ENCODE measurements at places on chromosomes 7 and 10.

- DNase-seq, result no peak
Observed at GRCh38 chr10:100782461-100783244, 37.3 kb downstream of the PAX2 start.

- no peak for DNase-seq
Observed at GRCh38 chr7:135763261-135763660, 14.6 kb upstream of the FAM180A start.

DNA sequence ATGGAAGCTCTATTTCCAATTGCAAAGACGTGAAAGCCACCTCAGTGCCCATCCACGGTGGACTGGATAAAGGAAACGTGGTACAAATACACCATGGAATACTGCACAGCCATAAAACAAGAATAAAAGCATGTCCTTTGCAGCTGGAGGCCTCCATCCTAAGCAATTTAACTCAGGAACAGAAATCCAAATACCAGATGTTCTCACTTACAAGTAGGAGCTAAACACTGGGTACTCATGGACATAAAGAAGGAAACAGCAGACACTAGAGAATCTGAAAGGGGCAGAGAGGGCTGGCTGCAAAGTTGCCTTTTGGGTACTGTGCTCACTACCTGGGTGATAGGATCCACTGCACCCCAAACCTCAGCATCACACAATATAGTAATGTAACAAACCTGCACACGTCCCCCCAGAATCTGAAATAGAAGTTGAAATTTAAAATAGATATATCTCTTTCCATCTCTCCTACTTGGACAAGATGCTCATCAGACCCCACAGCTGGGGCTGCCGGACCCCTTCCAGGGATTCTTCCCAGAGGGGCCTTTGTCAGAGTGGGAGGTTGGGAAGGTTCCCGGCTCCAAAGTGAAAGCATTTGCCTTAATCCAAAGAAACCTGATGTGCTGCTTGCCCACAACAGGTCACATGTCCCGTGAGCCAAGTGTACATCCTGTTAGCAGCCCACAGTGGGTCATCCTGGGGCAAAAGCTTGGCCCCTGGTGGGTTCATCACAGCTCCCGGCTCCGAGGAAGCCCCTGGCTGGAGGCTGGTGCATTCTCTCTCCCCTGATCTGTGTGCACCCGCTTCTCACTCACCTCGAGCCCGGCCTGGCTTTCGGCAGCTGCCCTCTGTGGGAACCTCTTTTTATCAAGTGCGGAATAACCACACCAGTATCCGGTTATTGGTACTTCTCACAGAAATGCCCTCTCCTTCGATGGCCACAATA, 172.3 kb upstream of the PPP2R2D start:
- DNase-seq, result no peak

GRCh38 chr7:76425156-76425555, 406 bp downstream of the ZP3 start:
- peak; percentile 16 for DNase-seq

GRCh38 chr10:49241385-49241784, 53.2 kb upstream of the TMEM273 start:
- no peak for DNase-seq

DNA sequence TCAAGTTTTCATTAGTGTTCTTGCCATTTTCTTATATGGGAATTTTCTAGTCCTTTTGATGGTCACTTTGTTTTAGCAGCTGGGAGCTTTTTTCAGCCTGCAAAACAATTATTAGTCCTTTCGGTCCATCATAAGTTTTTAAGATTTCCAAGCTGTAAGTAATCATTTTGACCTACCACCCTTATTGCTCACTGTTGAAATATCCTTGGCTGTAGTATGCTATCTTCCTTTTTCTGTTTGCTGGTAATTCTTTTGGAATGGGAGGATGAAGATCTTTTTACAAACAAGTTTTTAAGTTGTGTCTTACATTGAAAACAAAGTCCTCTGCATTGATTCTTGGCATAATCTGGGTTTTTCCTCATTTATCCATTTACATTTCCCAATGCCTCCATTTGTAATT, 24.0 kb downstream of the BZW2 start:
- no peak for DNase-seq

GRCh38 chr10:46091080-46091827, 45.2 kb upstream of the MSMB start:
- peak; percentile 31 for DNase-seq

DNA sequence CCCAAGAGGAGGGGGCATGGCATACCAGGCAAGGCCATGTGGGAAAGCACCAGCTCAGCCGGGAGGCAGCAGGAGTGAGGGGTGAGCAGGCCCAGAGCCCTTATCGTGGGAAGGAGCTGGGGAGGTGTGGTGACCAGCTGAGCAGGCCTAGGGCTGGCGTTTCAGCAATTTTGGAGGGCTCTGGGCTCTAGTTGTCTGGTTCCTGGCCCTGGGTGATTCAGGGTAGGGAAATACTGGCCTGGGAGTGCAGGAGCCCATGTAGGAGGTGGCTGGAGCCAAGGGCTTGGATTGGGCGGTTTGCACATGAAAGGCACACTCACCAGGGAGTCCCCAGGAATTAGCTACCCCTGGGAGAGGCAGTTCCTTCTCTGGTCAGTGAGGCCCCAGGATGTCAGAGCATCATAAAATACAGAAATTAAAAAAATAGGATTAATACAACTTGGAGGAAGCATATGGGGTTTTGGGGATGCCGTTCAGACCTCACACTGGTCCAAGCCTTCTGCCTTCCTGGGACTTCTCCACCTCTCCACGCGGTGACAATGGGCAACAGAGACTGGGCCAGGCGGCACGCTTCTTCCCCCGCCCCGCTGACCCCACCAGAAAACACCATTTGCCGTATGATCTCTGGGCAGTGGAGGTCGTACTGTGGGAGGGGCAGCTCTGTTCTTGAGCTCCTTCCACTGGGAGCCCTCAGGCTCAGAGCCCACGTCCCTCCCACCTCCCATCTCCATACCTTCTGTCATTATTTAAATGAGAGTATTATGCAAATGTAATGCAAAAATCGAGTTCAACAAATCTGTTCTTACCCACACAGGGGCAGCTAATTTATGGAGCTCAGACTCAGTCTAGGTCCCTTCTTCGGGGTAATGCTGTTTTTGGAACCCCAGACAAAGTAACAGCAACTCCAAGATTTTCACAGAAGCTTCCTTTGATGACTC, 133.0 kb upstream of the FAM20C start:
- DNase-seq, result no peak

DNA sequence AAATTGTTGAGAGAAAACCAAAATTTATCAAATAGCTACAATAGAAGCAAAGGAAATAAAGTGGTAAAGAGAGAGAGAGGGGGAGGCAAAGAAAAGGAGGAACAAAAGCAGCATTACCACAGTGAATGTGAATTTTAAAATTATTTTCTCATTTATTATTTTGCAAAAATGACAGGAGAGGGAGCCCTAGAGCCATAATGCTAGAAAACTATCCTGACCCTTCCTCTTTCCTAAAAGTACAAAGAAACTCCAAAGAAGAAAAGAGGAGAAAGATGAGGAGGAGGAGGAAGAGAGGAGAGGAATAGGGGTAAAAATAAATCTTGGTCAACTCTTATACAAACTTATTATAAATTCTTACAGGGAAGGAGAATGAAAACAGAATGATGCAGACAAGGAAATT, 921.5 kb downstream of the NRG3 start:
- DNase-seq, result no peak

DNA sequence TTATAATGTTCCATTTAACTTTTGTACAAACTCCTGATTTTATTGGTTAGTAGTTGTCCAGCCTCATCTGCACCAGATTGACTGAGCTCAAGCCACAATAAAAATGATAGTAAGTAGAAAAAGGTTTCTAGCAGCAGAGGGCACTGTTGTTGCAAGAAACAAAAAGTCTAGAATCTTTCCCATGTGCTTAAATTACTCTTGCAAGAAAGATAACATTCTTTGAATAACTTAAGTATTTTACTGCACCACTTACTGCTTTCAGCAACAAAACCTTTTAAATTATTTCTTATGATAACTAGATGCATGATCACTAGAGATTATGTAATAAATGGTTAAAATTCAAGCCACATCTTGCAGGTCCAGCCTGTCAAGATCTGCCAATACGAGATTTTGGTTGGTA, 27.0 kb downstream of the LMOD2 start:
- no peak for DNase-seq

GRCh38 chr10:86244297-86245014, 122.1 kb downstream of the GRID1 start:
- DNase-seq, result no peak

- no peak for DNase-seq
Observed at GRCh38 chr7:39095875-39096619, 118.3 kb downstream of the POU6F2 start.

DNA sequence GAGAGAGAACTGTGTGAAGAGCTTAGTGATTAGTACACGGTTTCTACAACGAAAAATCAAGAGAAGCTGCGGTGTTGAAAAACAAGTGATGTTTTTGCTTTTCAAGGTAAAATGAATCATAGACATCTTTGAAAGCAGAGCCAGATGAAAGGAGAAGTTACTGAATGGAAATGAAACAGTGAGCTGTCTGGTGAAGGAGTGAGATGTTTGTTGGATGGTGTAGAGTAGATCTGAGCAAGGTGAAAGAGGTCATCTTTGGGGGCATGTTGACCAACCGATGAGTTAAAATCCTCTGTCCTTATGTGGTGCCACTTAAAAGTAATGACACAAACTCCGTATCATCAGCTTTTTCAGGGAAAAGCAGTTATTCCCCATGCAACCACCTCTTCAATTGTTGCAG, 177.4 kb downstream of the CDCA7L start:
- no peak for DNase-seq

- DNase-seq, result no peak
Observed at GRCh38 chr7:25496476-25497368, 268.4 kb upstream of the NPVF start.

GRCh38 chr7:79420464-79420863, 33.0 kb downstream of the MAGI2 start:
- DNase-seq, result no peak

GRCh38 chr7:16223963-16224707, 197.2 kb downstream of the CRPPA start:
- DNase-seq, result no peak

DNA sequence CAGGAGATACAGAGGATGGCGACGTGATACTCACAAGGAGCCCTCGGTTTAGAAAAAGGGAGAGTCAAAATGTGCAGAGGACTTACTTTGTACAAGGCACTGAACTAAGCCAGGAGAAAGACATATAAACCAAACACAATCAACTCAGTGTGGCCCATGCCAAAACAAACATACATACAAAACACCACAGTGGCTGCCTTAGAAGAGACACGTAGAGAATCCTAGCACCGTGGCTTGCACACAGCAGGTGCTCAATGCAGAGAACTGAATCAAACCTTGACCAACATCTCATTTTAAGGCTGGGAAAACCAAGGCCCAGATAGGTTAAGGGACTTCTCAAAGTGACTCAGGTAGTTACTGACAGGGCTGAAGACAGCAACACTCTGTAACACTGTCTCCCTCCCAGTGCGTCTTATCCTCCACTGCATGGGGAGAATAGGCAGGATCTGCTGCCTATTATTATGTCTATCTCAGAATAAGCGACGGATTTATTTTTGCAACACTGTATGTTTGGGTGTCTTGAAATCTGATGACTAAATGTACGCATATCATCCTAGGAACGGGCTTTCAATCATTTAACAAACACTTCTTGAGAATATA, 11.0 kb downstream of the SORBS1 start:
- no peak for DNase-seq

DNA sequence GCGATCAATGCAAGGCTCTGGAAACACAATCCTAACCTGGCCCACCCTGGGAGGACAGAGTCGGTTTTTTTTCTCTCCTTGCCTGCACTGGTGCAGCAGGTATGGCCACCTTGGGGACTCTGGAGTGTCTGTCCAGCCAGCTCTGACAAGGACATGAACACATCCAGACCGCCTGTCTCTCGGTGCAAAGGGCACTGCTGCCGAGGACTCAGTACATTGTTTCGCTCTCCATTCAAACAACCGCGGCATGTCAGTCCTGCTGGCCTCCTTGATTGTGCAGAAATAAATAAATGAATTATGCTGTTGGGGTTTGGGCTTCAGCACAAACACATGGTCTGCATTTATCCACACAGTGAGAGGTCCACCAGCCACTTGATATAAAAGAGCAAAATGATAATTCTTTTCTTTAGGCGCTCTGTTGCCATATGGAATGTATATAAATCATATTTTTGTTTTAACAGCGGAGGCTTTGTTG, 565.2 kb downstream of the KCNMA1 start:
- DNase-seq, result no peak

GRCh38 chr10:1134156-1134555, 78.0 kb downstream of the WDR37 start:
- DNase-seq, result no peak

DNA sequence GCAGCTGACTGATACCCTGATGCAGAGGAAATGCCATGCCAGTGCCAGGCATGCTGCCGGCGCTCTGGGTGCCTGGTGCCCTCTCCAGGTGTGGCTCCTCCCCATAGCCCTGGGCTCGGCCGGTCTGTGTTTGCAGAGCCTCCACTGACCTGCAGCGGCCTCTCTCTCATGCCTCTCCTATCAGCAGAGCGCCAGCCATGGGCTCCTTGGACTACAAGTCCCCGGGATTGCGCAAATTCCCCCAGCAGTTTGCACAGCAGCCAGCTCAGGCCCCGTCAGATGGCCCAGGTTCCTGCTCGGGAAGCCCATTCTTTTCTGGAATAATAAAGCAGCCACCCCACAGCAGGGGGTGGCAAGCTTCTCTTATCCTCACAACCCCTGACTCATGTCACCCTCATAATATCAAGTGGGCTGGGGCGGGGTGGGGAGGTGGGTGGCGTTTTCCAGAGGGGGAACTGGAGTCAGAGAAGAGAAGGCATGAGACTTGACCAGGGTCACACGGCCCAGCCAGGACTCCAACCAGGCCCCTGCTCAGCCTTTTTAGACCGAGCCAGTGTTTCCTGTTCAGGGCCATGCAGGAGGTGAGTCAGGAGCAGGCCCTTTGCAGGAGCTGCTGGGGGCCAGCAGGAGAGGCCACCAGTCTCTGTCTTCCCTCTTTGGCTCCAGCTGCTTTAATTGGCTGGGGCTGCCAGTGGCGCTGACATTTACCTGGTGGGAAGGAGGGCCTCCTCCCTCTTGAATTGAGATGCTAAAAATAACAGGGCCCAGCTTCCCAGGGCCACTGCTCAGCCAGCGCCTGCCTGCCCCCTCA, 58.6 kb downstream of the ZMIZ1 start:
- DNase-seq, result peak; percentile 98

GRCh38 chr10:48638739-48639527, 34.1 kb upstream of the ARHGAP22 start:
- DNase-seq, result no peak

GRCh38 chr7:158499082-158499455, 88.6 kb downstream of the PTPRN2 start:
- no peak for DNase-seq

All from upper lobe of left lung (tissue), 6 donors.